ENCODE measurements at places on chromosomes 1 and 21.

- peak; percentile 80 for DNase-seq
Observed at GRCh38 chr1:91555821-91556531, 55.3 kb downstream of the CDC7 start.

GRCh38 chr1:36154765-36155407 lies 1.1 kb upstream of the MAP7D1 start:
- no peak for DNase-seq

GRCh38 chr1:234611225-234611846 lies 1.4 kb upstream of the IRF2BP2 start:
- DNase-seq = peak; percentile 94

DNA sequence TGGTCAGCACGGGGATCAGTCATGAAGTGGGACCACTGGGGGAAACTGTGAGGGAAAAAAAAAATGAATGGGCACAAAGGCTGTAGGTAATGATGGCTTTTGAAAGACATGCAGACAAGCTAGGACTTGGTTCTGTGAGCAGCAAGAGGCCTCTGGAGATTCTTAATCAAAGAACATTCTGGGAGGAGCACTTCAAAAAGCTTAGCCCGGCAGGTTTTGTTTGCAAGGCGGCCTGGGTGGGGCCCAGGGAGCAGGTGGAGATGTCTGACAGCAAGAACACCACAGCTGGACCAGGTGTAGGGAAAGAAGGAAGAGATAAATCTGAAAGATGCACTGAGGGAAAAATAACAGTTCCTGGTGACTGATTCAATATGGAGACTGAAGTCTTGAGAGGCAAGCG lies 6.0 kb downstream of the TEX35 start:
- no peak for DNase-seq

DNA sequence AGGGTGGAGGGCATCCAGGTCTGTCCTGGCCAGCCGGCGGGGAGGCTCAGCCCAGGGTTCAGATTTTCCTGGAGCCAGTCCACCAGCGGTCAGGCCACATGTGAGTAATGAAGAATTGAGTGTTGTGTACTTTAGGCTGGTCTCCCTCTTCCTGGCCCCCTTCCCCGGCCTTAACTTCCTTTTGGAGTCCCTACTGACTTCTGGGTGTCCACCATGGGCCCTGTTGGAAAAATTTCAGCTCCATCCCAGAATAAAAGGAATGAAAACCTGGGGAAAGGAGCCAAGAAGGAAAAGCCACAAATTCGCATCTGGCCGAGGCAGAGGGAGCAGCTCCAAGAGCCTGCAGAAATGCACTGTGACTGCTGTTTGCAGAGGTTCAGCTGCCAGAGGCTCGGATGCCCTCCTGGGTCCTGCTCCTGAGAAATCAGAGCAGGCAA lies 35.5 kb upstream of the HHAT start:
- peak; percentile 84 for DNase-seq

- DNase-seq = peak; percentile 76
Observed at GRCh38 chr1:21490774-21491487, 18.3 kb upstream of the ALPL start.

GRCh38 chr1:73701826-73702225 lies 496.1 kb downstream of the LRRIQ3 start:
- no peak for DNase-seq

DNA sequence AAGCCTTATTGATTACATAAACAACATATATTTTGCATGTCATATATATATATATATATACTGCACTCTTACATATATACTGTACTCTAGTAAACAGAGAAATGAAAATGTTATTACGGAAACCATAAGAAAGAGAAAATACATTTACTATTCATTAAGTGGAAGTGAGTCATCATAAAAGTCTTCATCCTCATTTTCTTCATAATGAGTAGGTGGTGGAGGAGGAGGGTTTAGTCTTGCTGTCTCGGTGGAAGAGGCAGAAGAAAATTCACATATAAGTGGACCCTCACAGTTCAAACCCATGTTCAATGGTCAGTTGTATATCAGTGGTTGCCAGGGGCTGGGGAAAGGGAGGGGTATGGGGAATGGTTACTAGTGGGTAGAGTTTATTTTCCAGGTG lies 8.0 kb upstream of the IFNLR1 start:
- no peak for DNase-seq

- DNase-seq = no peak
Observed at GRCh38 chr21:34728479-34728878, 59.7 kb downstream of the CLIC6 start.

GRCh38 chr1:229778794-229779193 lies 152.7 kb downstream of the URB2 start:
- no peak for DNase-seq

GRCh38 chr1:29256394-29256793 lies 20.1 kb downstream of the PTPRU start:
- DNase-seq = no peak

DNA sequence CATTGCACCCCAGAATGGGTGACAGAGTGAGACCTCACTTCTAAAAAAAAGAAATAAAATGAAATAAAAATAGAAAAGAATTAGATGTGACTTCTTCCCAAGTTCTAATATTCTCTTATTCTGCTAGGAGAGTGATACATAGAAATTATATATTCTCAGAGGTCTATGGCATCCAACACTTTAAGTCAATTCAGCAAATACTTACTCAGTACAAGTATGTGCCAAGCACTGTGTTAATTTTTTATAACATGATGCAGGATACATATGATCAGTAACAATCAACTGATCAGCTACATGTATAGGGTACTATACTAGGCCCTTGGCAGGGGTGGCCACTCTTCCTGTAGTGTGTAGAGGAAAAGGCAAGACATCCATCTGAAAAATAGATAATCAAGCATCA lies 13.0 kb upstream of the JAK1 start:
- no peak for DNase-seq

- no peak for DNase-seq
Observed at GRCh38 chr1:80036690-80037432, 1030.3 kb upstream of the ADGRL4 start.
